Stimulated activated CD8-positive, alpha-beta memory T cell treated with anti-CD3 and anti-CD28 coated beads, Interleukin-15, amount 100 ng/mL, for 1 hour (primary cell): ENCODE measurements at places on chromosomes 3 and 15.

DNA sequence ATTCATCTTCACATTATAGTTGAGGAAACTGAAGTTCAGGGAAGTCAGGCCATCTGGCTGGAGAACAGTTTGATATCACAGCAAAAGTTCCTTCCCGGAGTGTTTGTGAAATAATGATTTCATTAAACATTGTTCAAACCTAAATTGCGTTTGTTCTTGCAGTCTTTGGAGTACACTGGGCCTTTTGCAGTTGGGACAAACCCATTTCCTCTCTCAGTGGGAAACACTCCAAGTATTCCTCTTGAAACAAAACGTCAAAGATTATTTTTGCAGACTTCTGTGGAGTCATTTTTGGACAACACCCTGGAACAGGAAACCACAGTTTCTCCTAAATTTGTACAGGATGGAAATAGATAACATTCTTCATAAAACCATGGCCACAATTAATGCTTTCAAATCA is 287.5 kb downstream of the PTPRG start:
- no peak for DNase-seq

DNA sequence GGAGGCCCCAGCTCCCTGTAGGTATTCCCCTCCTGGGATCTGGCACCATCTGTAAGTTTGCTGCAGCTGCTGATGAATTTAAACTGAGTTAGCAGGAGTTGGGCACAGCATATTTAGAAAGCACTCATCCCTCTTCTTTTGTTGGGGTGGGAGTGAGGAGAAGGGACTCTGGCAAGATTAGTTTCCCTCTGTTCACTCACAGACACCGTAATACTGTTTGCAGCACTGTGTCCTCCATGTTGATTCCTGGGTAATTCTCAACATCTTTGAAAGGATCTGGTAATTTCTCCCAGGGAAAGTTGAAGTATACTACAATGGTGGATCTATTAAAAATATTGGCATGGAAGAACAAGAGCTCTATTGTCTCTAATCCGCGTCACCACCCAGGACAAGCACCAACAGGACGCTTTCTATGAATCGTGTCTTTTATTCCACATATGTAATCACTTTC is 173.3 kb downstream of the RBMS3 start:
- DNase-seq: no peak

- DNase-seq: no peak
These were observed 223.8 kb upstream of the PRICKLE2 start for GRCh38 chr3:64449026-64449425.

GRCh38 chr3:14016900-14017475 is 107.7 kb downstream of the CHCHD4 start:
- no peak for DNase-seq

GRCh38 chr3:122786066-122786465 is 7.6 kb downstream of the HSPBAP1 start:
- DNase-seq: no peak

DNA sequence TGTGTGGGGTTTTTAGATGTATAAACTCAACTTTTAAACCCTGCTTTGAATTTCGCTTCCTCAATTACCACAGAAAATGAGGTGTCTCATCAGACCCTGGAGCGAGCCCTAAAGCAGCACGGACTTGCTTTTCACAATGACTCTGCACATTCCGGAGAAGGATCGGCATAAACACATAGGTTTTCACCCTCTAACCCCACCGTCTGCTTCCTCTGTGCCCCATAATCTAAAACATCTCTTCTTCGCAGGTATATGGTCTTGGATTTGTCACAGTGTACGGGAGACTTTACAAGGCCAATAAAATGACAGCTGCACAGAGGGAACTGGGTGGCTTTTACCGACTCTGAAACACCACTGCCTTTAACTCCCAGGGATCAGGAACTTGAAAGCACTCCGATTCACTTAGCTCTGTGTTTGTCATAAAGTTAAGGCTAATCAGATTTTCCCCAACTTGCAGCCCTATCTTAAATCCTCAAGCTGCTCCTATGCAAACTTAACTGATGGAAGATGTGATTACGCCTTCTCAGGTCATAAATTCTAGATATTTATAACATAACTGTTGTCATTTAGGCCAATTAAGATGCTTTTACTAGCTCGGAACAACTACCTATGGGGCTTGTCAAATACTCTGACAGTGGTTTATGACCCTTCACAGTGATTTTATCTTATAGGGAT is 133.4 kb upstream of the WNT5A start:
- no peak for DNase-seq

- no peak for DNase-seq
These were observed 36.9 kb downstream of the GPR171 start for GRCh38 chr3:151166161-151166560.

- DNase-seq: no peak
These were observed 28.8 kb downstream of the USP13 start for GRCh38 chr3:179681492-179682263.

- DNase-seq: no peak
These were observed 141.7 kb downstream of the TIGIT start for GRCh38 chr3:114435386-114436115.

- no peak for DNase-seq
These were observed 534.6 kb upstream of the ROBO2 start for GRCh38 chr3:76505202-76505845.

GRCh38 chr15:69034352-69034751 is 19.9 kb downstream of the NOX5 start:
- no peak for DNase-seq
